ENCODE measurements at places on chromosomes 5 and 9.

GRCh38 chr5:93721071-93721470 is 20.3 kb downstream of the POU5F2 start:
- no peak for DNase-seq

DNA sequence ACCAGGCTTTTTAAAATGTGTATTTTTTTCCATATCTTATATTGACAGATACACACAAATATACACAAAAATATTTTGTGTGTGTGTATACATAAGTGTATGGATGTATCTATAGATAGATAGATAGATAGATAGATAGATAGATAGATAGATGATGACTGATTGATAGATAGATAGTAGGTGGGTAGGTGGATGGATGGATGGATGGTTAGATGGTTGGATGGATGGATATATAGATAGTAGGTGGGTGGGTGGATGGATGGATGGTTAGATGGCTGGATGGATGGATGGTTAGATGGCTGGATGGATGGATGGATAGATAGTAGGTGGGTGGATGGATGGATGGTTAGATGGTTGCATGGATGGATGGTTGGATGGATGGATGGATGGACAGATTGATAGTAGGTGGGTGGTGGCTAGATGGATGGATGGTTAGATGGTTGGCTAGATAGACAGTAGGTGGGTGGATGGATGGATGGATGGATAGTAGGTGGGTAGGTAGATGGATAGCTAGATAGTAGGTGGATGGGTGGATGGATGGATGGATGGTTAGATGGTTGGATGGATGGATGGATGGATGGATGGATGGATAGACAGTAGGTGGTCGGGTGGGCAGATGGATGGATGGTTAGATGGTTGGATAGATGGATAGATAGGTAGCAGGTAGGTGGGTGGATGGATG is 156.2 kb downstream of the NR3C1 start:
- DNase-seq = no peak

- no peak for DNase-seq
Observed at GRCh38 chr5:19233573-19233972, 754.4 kb downstream of the CDH18 start.

GRCh38 chr5:84688566-84688965 is 303.9 kb upstream of the EDIL3 start:
- DNase-seq = no peak

DNA sequence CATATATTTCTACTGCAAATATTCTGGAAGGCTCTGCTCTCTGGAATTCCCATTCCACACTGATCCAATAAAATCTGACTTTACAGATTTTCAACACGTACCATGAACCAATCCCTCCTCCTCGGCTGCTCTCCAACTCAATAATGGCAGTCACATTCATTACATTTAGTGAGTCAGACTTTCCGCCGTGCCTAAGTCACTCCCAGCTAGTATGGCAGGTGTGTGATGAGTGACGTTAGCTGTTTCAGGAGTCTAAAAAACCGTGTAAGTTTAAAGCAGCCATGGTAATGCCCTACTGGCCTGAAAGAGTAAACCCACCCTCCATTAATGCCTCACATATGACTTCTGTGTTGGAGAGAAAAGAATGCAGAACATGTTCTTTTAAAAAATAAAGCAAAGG is 3.3 kb downstream of the FBN2 start:
- no peak for DNase-seq

Data from stimulated activated CD8-positive, alpha-beta memory T cell treated with anti-CD3 and anti-CD28 coated beads, Interleukin-7, amount 100 ng/mL, for 4 hours (primary cell).